ENCODE measurements at places on chromosomes 3 and 15.

DNA sequence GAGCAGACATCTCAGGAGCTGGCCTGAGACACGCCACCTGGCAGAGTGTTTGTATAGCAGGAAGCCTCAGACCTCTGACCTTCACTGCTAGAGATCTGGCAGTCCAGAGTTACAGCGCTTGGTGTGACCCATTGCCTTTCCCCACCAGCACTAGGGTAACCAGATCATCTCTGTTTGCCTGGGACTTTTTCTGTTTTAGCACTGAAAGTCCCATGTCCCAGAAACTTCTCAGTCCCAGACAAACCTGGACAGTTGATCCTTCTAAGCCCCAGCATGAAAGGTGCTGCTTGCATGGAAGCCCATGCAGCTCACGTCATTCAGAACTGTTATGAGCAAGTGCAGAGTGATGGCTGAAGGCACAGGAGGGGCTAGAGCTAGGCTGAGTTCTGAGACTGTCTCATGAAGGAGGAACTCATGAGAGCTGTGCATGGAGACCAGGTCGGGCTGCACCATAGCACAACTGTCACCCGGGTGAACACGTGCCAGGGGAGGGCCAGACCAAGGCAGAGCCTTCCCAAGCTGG lies 18.2 kb upstream of the AHSG start:
- DNase-seq, result no peak

DNA sequence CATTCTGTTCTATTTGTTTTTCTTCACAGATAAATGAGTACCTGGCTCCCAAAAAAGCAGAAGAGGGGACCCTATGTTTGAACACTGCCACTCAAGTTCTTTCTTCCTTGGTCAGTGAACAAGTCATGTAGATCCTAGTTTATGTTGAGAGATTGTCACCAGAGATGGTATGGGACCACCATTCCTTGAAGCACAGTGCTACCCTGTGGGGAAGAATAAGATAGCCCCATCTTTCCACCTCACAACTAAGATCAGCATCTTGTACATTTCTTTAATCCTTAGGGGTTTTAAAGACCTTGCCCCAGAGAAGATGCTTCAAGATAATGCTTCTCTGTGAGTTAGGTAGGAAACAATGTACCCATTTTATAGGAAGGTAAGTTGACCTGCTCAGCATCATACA lies 233.5 kb upstream of the WNT5A start:
- no peak for DNase-seq

DNA sequence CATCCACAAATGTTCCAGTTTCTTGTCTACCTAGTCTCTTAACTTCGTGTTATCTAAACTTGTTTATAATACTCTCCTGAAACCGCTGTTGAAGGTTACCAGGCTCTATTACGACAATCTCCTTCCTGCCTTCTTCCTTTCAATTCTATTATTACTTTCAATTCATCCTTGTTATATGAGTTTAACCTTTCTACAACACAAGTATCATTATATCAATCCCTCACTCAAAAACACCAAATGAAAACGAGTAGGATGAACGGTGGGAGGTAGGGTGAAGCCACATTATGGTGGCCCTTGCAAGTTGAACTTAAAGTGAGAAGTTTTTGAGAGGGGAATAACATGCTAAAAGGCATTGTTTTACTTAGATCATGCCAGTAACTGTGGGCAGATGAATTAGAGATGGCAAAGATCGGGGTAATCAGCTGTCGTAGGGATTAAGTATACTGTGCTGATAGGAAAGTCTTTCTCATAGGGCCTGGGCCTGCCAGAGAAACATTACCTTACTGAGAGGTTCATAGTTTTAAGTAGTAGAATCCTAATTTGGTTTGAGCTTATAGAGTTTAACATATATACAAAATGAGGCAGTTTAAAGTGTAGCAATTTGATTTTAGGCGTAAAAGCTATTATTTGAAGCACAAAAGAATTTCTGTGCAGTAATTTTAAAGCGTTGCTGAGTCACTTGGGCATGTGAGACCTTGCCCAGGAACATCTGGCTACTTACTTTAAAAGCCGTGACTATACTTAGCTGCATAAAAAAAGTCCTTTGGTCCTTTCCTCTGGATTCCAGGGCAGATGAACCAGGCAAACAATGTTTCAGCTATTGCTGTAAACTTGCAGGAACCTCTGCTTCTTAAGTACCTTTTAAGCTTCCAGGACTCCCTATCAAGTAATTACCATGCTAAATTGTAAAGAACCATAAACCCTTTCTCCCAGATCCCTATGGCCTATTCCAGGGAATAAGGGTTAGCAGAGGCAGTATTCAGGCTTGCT lies 3.3 kb upstream of the CEP97 start:
- DNase-seq, result no peak

DNA sequence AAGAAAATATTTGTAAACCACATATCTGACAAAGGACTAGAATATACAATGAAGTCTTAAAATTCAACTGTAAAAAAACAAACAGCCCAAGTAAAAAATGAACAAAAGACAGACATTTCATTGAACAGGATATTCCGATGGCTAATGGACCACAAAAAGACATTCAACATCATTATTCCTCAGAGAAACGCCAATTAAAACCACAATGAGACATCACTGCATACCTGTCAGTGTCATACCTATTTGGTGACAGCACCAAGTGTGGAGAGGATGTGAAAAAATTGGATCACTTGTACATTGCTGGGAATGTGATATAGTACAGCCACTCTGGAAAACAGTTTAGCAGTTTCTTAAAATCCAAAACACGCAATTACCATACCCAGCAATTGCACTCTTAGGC lies 29.9 kb upstream of the TJP1 start:
- no peak for DNase-seq

DNA sequence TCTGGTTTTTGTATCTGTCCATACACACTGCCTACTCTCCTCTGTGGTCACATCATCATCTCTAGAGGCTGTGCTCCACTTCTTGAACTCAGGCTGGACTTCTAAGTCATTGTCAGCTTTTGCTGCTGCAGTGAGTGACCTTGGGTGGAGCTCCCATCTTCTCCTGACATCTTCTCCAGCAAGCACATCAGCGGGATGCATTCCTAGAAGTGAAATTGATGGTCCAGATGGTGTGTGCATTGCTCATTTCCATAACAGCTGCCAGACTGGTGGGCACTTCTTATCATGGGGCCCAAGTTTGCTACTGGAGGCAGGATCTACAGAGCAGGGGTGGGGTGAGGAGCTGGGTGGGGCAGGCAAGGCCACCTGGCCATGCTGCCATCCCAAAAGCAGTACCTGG lies 109.9 kb downstream of the DNAJB8 start:
- no peak for DNase-seq

GRCh38 chr3:72663429-72663828 lies 184.8 kb downstream of the SHQ1 start:
- no peak for DNase-seq

DNA sequence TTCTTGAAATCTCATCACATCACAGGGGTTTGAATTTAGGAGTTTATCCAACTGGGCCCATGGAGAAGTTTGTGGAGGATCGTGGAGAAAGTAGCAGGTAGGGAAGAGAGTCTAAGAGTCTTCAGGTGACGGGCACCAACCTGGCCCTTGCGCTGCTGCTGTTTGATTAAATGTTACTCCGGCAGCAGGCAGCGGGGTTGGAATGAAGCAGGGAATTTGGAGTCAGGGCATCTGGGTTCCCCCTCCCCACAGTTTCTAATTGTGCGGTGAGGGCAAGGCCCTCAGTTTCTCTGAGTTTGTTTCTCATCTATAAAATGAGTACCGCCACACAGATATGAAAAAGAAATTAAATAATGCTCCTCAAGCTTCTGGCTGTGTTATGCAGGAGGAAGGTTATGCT lies 182.9 kb upstream of the RGMA start:
- no peak for DNase-seq

DNA sequence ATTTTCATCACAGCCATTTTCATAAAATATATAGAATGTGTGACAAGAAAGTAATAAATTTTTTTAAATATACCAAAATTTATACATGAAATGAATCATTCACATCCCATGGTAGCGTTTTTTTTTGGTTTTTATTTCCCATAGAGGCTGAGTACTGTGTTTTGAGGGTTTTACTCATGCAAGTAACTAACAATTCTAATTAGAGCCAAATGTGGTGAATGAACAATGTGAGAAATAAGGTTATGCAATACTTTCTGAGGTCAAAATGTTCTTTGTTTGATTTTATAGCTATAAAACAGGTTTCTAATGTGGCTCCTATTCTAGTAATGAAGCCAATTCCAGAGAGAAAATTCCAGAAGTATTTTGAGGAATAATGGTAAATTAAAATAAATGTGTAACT lies 386.8 kb downstream of the TBC1D5 start:
- DNase-seq, result no peak

DNA sequence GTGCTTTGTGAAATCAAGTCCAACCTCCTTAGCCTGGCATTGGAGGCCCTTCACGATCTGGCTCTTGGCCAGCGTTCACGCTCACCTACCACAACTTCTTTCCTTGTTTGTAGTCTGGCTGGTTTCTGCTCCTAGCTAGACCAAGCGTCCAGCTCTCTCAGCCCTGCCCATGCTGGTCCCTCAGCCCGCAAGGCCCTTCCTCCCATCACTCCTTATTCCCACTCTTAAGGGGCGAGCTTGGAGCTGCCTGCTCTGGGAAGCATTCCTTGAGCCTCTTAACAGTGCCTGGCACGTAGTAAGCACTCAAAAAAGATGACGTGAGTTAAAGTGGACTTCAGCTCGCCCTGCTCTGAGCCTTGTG lies 8.7 kb downstream of the SLC6A6 start:
- no peak for DNase-seq

GRCh38 chr3:102741105-102741504 lies 306.3 kb downstream of the ZPLD1 start:
- no peak for DNase-seq

DNA sequence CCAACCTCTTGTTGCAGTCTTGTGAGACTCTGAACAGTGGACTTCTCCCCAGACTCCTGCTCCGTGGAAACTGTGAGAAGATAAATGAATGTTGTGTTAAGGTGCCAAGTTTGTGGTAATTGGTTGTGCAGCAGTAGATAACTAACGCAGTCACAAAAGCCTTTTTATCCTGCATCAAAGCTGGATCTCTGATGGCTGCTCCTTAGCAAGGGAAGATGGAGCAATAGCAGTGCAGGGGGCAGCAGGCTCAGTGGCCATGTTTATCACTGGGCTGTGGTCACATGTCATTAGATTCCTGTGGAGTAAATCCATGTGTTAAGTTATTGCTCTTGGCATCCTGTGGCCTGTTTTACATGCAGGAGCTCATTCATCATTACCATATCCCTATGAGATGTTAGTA lies 13.5 kb downstream of the CMTM7 start:
- DNase-seq, result no peak

DNA sequence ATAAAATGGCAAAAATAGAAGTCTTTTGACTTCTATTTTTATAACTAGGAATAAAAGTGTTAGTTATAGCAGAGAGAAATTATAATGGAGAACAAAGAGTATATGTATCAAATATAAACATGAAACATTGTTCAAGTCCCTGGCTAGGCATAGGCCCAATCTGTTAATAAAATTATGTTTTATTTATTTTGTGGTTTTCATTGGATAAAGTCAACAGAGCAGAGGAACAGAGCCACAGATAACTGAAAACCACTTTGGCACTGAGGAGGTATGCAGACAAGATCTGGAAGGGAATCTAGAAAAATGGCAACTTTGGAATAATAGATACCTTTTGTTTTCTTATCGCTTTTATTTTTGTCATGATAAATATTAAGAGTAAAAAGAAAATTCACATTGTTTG lies 50.4 kb upstream of the ICE2 start:
- no peak for DNase-seq

GRCh38 chr3:197519801-197520211 lies 36.0 kb downstream of the BDH1 start:
- no peak for DNase-seq

GRCh38 chr3:54966979-54967378 lies 39.1 kb upstream of the LRTM1 start:
- DNase-seq, result no peak

DNA sequence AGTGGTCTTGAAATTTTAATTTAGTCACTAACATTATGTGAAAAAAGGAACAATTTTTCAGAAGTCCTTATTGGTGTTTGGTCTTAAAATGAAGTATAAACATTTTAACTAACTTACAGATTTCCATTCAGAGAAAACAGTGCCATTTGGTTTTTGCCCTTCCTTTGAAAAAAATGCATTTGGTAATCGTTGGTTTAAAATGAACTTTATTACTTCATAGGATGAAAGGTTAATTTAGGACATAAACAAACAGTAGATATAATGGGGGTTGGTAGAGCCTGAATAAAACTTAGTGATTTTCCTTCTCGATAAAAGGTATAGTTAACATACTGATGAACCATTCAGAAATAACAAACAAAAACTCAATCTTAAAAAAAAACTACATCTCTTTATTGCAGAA lies 39.7 kb downstream of the TFG start:
- DNase-seq, result no peak

GRCh38 chr15:47801522-47801921 lies 84.2 kb downstream of the SEMA6D start:
- DNase-seq, result no peak

GRCh38 chr3:10992017-10992942 lies at the start of gene SLC6A1:
TSS of gene SLC6A1 (plus strand) at chr3:10992748. CDS start at chr3:11017212, 24,464 bp downstream.
- DNase-seq, result no peak

DNA sequence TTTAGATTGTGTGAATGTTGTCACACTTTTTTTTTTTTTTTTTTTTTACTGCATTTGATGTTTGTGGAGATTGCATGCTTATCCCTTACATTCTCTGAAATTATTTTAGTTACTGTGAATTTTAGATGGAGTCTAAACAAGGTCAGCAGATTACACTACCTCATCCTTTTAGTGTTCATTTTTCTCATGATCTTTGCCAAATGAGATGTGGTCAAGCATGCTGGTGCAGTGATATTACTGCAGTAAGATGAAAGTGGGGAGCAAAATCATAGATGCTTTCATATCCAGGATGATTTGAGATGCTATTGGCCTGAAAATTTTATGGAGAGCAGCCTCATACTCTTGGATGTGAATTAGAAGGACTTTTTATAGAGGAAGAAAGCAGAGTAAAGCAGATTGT lies 45.8 kb downstream of the SLC25A26 start:
- DNase-seq, result no peak

DNA sequence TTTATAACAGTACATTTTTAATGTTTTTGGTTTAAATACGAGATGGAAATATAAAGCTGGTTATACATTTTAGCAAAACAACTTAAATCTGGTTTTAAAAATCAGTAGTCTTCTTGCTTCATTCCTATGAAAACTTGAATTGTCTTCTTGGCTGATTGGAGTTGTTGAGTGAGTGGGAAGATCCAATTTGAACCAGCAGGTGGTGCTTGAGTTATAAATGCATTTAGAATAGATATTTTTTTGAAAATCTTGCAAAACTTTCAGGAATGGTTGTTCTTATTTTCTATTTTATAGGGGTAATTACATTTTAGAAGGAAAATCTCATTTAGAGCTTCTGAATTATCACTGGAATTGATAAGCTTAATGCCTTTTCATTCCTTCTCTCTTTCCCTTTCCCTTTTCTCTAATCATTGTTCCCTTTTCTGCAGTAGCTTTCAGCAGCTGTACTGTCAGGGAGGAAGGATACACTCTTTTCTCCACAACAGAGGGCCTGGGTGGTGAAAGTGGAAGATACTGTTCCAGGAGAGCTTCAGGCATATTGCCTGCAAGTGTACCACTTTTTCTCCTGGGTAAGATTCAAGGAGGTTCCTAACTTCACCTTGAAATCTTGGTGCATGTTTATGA lies 335.6 kb downstream of the NLGN1 start:
- DNase-seq, result no peak

- DNase-seq, result peak; percentile 11
Measured at GRCh38 chr3:71486831-71487230, 96.7 kb downstream of the FOXP1 start.

GRCh38 chr3:105228696-105229095 lies 138.0 kb upstream of the ALCAM start:
- DNase-seq, result no peak

Data from activated T-helper 1 cell treated with anti-CD3 and anti-CD28 coated beads, Interleukin-12 subunit alpha, Interleukin-12 subunit beta, Interleukin-2, Interleukin-4 antibody, amounts not matched to agents 30 ng/mL and 10 ng/mL and 1 ng/mL, durations not matched to agents 14 hours and 24 hours and 36 hours (primary cell).